ENCODE measurements at places on chromosomes 6 and 20.

DNA sequence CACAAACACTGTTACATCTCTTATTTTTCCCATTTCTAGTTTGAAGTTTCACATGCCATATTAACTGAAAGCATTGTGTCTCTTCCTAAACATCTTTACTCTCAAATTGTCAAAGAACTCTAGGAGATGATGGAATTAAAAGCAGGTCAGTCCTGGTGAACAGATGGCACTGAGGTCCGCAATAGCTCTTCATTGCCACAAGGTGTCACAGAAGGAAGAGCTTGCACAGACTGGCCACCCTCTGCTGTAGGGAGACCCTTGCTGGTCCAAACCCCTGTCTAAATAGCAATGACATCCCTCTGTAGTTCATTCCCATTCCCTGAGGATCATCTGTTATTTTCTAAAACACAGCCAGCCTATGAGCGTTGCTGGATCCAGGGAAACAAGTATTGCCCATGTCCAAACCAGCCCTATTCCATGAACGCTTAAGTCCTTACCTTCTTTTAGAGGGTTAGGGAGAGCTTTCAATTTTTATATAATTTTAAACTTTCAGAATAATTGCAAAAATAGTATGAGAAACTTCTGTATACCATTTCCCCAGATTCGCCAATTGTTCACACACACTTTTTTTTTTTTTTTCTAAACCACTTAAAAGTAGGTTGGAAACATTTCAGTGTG is 10.1 kb upstream of the HDAC2 start:
- no peak for DNase-seq

DNA sequence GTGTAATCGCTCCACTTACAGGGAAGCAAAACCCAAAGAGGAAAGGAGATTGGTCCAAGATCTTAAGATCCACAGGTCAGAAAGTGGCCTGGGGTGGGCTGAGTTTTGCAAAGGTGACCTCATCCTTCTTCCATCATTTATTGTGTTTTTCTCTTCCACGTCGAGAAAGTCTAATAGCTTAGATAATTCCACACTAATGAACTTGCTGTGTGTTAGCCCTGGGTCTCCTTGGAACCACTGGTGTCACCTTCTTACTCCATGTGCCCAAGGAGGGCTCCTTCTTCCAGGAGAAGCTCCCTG is 1.7 kb downstream of the SLC13A3 start:
- no peak for DNase-seq

DNA sequence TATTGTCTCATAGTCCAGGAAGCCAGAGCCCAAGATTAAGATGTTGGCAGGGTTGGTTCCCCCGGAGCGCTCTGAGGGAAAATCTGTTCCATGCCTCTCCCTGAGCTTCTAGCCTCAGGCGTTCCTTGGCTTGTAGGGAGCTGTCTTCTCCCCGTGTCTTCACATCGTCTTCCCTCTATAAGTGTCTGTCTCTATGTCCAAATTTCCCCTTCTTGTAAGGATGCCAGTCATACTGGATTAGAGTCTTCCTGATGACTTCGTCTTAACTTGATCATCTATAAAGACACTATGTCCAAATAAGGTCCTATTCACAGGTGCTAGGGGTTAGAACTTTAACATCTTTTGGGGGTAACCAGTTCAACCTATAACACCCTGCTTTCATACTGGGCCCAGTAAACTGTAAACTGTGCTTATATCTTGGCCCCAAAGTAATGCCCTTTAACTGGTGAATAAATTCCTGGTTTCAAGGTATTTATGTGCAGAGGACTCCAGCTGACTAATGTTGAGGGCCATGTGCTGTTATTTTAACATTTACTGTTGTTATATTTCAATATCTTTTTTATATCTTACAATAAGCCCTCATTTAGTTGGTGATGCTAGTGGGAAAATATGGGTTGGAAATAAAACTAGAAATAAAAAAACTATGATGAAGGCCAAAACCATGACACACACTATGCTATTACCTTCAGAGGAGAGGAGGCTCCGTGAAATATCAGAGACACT is 101.7 kb upstream of the IYD start:
- DNase-seq = no peak

DNA sequence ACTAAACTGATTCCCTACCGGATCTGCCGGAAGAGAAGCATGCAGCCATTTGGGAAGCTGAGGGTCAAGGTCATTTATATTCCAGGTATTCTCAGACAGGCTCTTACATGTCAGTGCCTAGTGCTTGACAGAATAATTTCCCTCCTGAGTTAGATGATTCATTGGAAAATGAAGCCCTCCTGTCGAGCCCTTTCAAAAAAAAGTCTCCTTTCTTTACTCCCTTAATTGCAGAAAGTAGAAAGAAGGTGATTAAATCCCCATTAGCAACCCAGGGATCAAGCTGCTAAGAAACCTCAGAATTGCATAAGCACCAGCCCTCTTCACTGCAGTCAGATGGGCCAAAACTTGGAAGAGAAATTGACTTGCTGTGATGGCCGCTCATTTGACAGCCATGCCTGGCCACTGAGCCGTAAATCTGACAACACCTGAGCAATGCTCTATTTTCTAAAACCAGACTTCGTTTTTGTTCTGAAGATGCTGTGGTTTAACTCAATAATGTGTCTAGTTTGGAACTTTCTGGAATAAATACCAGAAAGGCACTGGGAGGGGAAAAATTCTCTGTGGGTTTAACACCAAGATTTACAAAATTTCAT is 61.0 kb upstream of the ARMH2 start:
- no peak for DNase-seq

DNA sequence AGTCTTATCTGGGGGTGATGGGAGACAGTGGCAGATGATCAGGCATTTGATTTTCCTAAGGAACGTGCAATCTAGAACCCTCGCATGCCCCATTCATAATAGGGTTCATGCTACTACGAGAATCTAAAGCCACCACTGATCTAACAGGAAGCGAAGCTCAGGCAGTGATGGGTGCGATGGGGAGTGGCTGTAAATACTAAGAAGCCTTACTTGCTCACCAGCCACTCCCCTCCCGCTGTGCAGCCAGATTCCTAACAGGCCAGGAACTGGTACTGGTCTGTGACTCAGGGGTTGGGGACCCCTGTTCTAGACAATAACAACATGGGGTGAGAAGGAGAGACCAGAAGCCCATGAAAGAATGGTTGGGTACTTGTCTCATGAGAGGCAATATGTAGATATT is 4.5 kb downstream of the TREML4 start:
- DNase-seq = no peak

- DNase-seq = no peak
Measured at GRCh38 chr6:116060572-116061283, at the start of gene FRK. TSS of gene FRK (minus strand) at chr6:116060891. CDS start at chr6:116060311, 580 bp downstream.

GRCh38 chr20:21004386-21005076 is 101.6 kb downstream of the LINC00237 start:
- no peak for DNase-seq

DNA sequence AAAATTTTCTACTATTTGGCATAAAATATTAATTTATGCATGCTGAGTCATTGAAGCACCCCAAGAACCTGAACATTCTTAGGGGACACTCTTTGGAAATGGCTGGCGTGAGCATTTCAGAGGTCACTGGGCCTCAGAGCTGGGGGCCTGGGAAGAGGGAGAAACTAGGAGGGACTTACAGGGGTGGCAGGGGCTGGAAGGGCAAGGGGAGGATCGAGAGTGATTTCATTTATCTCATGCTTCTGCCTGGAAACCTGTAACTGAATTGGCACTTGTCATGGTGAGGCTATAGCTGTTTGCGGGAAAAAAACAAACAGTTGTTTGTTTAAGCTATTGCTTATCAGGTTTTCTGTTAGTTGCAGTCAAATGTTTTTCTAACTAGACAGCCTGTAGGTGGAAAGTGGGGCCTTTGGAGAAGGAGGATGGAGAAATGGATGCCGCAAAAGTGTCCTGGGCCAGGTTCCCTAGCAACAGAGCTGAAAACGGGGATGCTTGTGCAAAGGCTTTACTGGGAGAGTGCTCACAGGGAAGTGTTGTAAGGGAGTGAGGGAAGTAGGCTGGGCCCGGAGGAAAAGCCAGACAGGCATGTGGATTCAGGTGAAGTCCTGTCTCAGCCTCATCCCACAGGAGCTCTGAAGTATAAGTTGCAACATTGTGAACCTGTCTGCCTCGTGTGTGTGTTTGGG is 36.4 kb upstream of the KAT14 start:
- DNase-seq = no peak

GRCh38 chr6:135707426-135707825 is 144.1 kb upstream of the PDE7B start:
- DNase-seq = no peak

DNA sequence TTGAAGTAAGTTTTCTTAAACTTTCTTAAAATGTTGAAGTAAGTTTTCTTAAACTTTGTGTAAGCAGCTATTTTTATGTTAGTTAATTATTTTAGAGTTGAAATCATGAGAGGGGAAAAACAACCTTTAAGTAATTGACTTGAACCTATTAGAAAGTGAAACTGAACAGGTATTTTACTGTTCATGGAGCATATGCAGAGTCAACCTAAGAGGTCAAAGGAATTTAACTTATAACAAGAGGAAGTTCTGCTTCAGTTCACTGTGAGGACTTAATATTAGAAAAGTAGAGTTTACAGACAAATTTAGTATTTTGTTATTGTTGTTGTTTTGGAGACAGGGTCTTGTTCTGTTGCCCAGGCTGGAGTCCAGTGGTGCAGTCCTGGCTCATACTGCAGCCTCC is 38.0 kb downstream of the CDYL start:
- DNase-seq = no peak

GRCh38 chr20:12570371-12570770 is 438.4 kb upstream of the SPTLC3 start:
- DNase-seq = no peak

- DNase-seq = no peak
Measured at GRCh38 chr20:18144541-18145099, 7.0 kb downstream of the KAT14 start.

DNA sequence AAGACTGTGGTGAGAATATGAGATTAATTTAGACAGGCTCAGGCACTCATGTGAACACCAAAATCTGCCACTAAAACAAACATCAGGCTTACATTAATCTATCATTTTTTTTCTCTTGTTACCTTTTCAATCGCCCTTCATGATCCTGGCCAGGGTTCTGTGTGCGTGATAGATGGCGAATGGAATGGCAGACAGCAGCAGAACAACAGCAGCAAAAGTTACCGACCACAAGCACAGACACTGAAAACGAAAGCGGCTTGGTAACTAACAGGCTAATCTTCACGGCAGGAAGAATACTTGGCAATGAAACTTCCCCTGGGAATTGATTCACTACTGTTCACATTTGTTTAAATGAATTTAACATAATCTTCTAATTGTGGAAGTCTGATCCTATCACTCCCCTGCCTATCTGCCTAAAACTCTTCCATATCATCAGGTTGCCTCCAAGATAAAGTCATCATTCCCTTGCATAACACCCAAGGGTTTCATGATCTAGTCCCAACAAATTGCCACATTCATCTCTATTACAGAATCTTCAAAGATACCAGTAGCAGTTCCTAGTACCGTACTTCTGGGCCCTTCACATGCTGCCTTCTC is 28.7 kb downstream of the PTPRK start:
- no peak for DNase-seq
